ENCODE measurements at places on chromosomes 4 and X. TPM values are rescaled to one million over a fixed set of nuclear protein-coding genes. Genes with fewer than 3 reads are reported as not detected.

DNA sequence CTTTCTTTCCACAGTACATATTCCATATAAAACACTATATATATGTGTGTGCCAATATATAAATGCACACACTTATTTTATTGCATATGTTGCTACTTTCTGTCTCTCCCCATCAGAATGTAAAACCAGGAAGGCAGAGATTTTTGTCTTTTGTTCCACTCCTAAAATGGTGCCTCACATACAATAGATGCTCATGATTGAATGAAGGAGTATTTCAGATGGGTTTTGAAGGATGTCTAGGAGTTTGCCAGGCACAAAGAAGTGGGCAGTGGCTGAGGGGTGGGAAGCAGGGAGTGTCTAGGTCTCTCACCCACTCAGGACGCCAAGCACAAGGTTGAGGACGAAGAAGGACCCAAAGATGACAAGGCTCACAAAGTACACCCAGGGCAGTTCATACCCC, 5.4 kb downstream of the CACNA1F start:
- no peak for DNase-seq

- no peak for DNase-seq
Observed at GRCh38 chr4:149465955-149466354, 349.7 kb downstream of the IQCM start.

GRCh38 chrX:55907968-55908607, 190.5 kb downstream of the RRAGB start:
- peak; percentile 69 for DNase-seq

PCSK1N gene
- 1.1 TPM for total RNA-seq

DNA sequence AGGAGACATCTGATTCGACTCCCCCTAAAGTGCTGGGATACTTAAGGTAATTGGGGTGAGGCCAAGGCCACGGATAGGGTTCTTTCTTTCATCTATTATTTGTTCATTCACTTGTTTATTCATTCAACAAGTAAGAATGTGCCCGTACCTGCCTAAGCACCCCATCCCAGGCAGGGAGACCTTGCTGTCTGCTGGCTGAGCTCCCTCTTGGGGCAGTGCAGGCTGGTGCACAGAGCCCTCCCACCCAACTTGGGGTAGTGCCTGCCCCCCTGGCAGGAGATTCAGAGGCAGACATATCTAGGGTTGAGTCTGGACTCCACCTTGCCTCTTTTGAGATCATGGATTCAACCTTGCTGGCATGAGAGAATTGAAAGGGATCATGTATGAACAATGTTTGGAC, 95.7 kb downstream of the DRD5 start:
- no peak for DNase-seq

GRCh38 chr4:145760961-145761929, 81.3 kb downstream of the C4orf51 start:
- no peak for DNase-seq

DNA sequence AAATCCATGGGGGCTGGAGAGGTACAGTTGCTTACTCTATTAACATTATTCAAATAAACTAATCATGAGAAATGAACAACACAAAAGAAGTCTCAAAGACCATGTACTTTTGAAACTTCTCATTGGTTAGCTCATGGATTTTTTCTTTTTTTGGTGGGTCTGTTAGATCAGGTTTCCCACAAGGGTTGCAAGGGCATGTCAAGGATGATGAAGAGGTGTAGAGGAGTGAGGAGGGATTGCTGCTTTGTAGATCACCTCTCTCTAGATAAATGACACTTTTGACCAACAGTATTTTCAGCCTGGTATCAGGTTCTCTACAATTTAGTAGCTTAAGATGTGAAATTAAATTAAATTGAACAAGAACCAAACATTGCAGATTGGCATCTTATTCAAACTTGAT, 417.9 kb upstream of the AGA start:
- DNase-seq, result no peak

DNA sequence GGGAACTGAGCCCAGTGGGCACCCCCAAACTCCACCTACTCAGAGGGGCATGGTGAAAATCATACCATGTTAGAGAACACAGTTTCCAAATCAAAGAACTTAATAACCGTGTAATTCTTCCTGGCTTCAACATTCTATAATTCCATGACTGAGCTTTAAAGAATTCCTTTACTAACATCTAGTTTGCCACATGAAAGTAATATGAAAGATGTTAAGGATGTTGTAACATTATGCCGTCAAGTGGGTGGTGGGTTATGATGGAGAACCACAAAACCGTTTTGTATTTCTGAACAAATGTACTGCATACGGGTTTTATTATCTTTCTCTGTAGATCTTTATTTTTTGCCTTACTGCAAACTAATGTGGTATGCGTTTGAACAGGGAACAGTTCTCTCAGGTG, 549.0 kb upstream of the MAGEB2 start:
- DNase-seq, result no peak

GRCh38 chr4:10733481-10734062, 49.0 kb upstream of the CLNK start:
- DNase-seq, result no peak

GRCh38 chr4:65893271-65893670, 223.0 kb upstream of the EPHA5 start:
- DNase-seq, result no peak

PRDM5 gene
- 0.51 TPM for total RNA-seq

DNA sequence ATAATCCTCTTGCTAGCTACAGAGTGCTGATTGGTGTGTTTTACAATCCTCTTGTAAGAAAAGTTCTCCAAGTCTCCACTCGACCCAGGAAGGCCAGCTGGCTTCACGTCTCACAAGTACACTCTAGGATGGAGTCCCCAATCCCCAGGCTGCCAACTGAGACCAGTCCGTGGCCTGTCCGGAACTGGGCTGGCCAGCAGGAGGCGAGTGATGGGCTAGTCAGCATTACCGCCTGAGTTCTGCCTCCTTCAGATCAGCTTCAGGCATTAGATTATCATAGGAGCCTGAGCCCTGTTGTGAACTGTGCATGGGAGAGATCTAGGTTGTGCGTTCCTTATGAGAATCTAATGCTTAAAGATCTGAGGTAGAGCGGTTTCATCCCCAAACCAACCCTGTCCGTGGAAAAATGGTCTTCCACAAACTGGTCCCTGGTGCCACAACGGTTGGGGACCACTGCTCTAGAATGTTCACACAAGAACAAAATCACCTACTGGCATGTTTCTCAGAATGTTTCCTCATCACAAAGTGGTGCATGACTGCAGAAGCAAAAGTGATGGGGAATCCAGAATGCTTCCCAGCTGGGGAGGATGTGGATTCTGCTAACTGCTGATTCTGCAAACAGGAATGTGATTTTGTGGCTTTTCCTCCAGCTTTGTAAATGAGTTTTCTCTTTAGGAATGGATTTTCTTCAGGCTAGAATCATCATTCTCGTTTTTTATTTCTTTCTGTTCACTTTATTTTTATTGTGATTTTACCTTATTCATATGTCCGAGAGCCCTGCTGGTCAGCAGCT, 40.9 kb downstream of the SEPTIN11 start:
- no peak for DNase-seq

DNA sequence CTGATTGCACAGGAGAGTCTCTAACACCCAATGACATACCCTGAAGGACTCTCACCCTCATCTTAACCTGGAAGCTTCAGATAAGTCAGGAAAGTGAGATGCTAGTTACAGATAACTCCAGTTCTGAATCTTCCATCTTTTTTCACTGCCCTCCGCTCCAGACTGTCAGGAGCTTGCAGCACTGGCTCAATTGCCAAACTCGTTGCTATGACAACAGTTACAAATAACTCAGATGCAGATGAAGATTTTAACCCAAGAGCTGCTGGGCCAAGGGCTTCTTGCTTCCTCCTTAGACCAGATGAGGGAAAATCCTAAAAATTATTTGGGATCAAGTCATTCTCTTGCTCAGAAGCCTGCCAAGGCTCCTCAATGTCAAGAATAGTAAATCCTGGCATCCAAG, 109.1 kb upstream of the HUWE1 start:
- no peak for DNase-seq

- no peak for DNase-seq
Observed at GRCh38 chr4:147398556-147398955, 82.3 kb upstream of the EDNRA start.

DNA sequence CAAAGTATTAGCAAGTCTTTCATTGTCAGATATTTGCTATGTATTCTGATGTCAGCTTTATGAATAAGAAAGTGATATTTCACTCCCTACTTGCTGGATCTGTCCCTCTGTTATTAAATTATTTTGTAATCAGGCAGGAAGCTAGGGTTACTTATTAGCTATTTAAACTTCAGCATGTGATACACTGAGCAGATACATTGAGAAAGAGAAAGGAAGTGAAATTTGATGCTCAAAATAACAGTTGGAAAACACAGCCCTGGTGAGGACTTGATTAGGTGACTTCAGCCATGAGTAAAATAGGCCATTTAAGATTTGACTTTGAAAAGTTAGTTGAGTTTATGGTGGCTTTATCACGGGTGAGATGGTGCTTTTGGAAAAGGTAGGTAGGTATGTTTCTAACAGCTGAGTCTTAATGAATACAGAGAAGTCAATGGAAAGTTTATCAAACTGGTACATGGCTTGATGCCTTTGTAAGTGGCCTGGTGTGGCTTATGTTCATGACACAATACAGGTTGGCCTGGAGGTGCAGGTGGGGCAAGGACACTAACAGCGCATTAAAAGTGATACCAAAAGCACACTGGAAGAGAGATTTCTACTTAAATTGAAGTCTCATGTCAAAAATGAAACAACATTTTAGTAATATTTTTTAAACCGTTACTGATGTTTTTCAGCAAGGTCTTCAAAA, 321.2 kb upstream of the SPOCK3 start:
- no peak for DNase-seq

DNA sequence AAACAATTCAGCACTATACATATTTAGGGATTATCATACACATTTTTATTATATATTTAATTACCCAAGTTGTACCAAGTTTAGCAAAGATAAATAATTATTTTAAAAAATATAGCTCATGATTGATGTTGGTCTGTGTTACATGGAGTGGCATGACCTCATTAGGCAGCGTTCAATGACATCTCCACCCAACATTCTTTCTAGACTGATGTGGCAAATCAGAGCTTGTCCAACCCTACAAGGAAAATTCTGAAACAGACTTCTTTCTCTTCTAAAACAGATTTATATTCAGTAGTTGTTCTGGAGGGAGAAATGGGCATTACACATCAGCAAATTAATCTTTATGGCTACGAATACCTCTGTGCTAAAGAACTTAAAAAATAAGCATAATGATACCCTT, 189.7 kb downstream of the PDGFC start:
- no peak for DNase-seq

ARMCX1 gene
- 4.7 TPM for total RNA-seq

DNA sequence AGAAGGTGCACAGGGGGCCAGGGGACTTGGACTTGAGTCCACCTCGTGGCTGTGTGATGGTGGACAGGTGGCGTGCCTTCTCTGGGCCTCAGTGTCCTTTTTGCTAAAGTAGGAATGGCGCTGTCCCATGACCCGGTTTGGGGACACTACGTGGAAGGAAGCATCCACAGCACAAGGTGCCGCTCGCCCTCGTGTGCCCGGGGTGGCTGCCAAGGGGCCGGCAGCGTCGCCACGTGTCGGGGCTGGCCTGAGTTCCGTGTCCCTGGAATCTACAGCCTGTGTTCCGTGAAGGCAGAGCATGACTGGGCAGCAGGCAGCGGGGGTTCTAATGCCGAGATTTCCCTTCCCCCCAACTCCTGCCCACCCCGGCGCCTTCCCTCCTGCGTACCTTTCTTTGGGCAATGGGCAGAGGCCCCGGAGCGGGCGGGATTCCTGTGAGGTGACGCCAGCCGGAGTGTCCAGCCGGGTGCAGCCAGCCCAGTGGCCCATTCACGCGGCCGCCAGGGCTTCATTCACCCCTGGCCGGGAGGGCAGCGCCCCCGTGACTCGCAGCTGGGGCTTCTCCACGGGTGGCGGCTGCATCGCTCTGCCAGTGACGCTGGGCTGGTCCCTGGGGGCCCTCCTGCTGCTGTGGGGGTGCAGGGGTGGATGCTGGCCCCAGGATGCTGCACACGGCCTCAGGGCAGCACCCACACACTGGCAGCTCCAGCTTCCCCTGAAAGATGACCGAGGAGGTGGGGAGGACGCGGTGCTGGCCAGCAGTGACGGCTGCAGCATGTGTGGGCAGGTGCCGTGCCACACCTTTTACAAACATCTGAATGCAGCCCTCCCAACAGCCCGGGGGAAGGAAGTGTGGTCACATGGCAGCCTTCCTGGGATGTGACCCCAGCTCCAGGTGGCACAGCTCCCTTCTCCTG, 21.2 kb downstream of the DOK7 start:
- no peak for DNase-seq

ERVMER34-1 gene
- total RNA-seq, result 0.07 TPM

F9 gene
- not detected for total RNA-seq

GRCh38 chrX:54721424-54721823, 76.6 kb downstream of the ITIH6 start:
- no peak for DNase-seq

DNA sequence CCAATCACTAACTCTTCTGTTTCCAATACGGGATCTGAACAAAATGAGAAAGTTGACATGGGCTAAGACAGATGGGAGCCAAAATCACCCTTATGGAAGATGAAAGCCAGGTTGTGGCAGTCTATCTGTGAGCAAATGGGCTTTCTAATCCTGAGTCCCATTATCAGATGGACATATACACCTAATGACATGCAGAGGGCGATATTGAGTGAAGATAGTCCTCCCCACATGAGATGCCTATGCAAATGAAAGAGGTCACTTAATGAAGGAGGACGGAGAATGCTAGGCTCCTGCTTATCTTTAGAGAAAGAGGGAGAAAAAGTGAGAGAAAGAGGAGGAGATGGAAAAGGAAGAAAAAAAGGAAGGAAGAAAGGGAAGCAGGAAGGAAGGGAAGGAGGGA, 547.5 kb downstream of the NLGN4X start:
- no peak for DNase-seq

- DNase-seq, result no peak
Observed at GRCh38 chrX:78658845-78659744, at the start of gene RTL3. RTL3 (minus strand) TSS chrX:78659328; CDS start chrX:78658420, 908 bp downstream.

ZFP92 gene
- 1.3 TPM for total RNA-seq

VCX3A gene
- not detected for total RNA-seq

- no peak for DNase-seq
Observed at GRCh38 chr4:118680808-118681207, 4.4 kb upstream of the METTL14 start.

PHEX gene
- 22.7 TPM for total RNA-seq

GAGE12F gene
- total RNA-seq, result not detected

GATB gene
- total RNA-seq, result 19.1 TPM

- peak; percentile 89 for DNase-seq
Observed at GRCh38 chr4:108072300-108072699, 82.6 kb downstream of the HADH start.

CT45A1 gene
- not detected for total RNA-seq

- no peak for DNase-seq
Observed at GRCh38 chr4:3387154-3387942, 54.4 kb upstream of the HGFAC start.

DNA sequence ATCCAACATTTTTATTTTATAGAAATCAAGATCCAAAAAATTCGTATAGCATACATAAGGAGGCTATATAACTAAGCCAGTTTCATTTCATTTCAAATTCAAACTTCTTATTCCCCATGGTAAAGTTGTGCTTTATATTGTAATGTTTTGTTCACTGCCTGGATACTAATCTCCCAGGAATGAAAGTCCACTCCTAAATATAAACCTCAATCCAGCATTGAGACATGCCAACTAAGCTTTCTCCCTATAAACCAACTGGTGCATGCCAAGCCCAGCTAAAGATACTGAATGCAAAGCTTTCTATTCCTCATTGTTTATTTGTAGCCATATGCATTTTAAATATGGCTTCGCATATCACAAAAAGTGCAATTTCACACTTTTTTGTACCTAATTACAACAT, 63.8 kb upstream of the INPP4B start:
- DNase-seq, result no peak

KCNE5 gene
- total RNA-seq, result 0.34 TPM

GRCh38 chrX:153517423-153517822, at the start of gene ATP2B3:
ATP2B3 (plus strand) TSS chrX:153517642; CDS start chrX:153536248, 18,606 bp downstream.
- DNase-seq, result no peak

Measured in activated CD8-positive, alpha-beta T cell treated with anti-CD3 and anti-CD28 coated beads for 36 hours (primary cell).